Stimulated activated CD4-positive, alpha-beta T cell treated with anti-CD3 and anti-CD28 coated beads, Interleukin-15, amount 100 ng/mL, for 24 hours (primary cell): ENCODE measurements at places on chromosomes 12 and 14.

GRCh38 chr12:2169489-2169888, 116.7 kb downstream of the CACNA1C start:
- DNase-seq, result no peak

DNA sequence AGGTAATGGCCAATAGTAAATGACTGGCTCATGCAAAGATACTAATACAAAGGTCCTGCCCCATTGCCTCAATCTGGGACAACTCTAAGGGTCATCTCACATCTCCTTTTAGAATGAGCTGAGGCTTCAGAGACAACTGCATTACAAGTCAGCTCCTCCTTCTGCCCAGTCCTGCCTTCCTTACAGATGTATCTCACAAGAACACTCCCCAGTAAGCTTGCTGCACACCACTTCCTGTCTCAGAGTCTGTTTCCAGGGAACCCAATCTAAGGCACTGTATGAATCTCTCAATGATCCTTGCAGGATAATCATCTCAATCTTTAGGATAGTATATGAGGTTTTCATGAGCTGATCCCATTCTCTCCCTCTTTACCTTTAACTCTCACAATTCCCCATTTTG, 57.8 kb upstream of the ZDHHC17 start:
- DNase-seq, result no peak

- no peak for DNase-seq
Observed at GRCh38 chr12:46332260-46332659, 40.3 kb downstream of the SLC38A2 start.

- DNase-seq, result no peak
Observed at GRCh38 chr12:109139360-109139759, 23.0 kb downstream of the ACACB start.

- no peak for DNase-seq
Observed at GRCh38 chr14:94691660-94692034, 78.3 kb downstream of the GSC start.

GRCh38 chr12:13539051-13539450, 342.5 kb downstream of the EMP1 start:
- no peak for DNase-seq

DNA sequence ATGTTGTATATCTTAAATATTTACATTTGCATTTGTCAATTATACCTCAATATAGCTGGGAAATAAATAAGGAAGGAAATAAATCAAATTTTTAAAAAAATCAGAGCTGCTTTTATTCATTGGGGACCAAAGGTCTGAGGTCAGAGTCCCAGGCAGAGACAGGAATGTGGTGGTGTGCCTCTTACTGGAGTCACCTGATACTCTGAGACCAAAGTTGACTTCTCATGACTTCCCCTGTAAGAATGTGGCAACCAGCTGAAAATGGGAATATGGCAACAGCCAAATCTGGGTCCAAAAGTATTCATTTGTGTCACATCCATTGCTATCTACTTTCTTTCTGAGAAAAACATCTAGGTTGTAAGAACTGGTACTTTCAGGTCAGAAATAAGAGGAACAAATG, 496.6 kb upstream of the TMPO start:
- DNase-seq, result no peak

DNA sequence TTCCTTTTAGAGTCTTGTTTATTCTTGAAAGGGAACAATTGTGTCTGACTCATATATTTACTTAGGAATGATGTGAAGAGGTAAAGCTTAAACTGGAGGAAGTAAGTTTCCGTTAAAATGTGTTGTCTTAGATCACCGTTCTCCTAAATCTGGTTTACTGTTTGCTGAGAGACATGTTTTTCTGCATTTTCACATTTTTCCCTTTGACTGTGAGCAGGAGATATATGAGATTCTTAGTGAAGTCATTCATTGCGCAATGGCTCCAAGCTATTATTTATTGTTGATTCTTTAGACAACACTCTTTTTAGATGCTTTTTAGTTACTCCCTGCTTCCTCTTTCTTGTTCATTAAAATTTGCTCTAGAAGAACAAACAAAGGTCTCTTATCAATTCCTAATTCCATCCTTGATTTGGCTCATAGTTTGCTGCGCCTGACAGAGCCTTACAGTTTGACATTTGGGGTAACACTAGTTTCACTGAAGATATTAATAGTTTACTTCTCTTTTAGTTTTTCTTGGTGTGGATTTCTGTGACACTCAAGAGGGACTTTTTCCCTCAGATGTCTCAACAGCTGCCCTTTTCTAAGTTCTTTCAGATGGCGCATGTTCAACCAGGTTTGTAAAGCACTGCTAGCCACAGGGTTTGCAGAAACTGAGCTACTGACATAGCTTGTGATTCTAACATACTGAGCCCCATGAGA, 11.4 kb downstream of the CLECL1 start:
- DNase-seq, result no peak

DNA sequence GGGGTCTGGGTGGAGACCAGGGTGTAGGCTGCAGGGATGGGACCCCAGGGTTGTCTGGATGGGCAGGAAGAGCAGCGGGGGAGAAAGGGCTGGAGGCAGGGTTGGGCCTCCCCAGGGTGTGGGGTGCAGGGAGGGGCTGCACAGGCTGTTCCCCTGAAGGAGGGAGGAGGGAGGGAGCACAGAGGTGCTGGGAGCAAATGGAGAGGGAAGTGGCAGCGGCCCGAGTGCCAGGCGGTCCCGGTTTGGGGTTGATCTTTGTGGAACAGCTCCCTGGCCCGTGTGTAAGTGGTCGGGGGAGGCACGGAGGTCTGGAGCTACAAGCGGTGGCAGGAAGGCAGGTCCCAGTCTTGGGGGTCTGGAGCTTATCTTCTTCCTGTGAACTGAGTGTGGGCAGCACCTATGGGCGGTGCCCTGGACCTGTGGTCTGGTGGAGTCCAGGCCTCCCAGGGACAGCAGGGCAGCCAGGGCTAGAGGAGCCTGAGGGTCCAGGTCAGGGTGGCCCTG, 391.6 kb downstream of the TMEM121 start:
- no peak for DNase-seq

DNA sequence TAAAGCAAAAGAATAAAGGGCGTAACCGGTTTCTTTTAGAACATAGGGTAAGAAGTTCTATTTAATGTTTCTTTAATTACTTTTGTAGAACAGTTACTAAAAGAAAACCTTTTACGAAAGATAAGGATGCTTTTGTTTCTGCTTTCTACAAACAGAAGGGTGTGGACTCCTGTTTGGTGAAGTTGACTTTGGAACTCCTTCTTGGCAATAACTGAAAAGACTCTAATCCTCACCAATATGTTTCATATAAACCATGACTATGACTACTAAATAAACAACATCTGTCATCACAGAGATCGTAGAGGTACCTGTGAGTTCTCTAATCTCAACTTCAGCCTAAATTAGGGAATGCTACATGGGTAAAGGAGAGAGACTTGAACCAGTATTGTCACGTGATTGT, 210.8 kb upstream of the FLRT2 start:
- DNase-seq, result no peak

- peak; percentile 16 for DNase-seq
Observed at GRCh38 chr12:13941258-13942249, 39.8 kb downstream of the GRIN2B start.

DNA sequence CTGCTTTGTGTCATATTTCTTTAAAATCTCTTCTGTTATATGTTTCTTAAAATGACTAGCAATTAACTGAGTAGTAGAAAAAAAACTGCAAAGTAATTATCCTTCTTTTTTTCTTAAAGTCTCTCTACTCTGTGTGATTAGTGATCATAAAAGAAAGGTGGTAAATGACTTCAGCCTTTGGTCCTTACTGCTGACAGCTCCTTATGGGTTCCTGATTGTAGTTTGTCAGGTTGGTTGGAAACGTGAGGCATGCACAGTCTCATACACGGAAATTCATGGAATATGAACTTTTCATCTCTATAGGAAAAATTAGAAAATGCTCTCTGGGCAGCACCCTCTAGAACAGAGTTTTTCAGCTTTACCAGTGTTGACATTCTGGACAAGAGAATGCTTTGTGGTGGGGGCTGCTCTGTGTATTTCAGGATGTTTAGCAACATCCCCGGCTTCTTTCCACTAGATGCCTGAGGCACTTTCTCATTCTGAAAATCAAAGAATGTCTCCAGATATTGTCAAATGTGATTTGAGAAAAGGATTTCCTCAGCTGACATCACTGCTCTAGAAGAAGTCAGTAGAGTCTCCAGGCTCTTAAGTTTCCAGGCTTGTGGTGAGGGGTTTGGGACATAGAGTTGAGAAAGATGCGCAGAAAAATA, 121.0 kb downstream of the PIK3C2G start:
- no peak for DNase-seq

DNA sequence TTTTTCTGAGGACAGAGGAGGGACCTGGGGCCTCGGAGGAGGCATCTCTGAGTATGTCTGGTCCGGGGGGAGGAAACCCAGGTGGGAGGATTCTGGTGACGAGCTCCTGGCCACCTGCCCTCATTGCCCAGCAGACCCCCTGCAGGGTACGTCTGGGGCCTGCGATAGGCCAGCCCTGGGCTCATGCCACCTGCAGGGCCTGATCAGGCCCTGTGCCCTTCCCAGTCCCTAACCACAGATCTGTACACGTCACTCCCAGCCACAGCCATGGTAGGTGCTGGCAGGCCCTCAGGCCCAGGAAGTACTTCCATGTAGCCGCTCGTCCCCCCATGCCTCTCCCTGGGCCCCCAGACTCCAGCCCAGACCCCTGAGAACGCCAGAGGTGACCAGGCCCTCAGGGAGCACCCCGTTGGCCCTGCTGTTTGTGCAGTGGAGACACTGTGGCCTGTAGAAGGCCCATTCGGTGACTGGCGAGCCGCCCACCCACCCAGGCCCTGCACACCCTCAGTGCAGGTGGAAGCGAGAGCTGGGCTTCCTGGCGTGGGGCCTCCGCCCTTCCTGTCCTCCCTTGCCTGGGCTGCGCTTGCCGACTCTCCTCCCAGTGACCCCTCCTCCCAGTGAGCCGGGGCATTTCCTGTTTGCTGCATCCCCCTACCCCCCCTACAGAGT, 5.7 kb downstream of the INF2 start:
- DNase-seq, result peak; percentile 51

- DNase-seq, result no peak
Observed at GRCh38 chr12:121712190-121712460, 427 bp upstream of the TMEM120B start.

DNA sequence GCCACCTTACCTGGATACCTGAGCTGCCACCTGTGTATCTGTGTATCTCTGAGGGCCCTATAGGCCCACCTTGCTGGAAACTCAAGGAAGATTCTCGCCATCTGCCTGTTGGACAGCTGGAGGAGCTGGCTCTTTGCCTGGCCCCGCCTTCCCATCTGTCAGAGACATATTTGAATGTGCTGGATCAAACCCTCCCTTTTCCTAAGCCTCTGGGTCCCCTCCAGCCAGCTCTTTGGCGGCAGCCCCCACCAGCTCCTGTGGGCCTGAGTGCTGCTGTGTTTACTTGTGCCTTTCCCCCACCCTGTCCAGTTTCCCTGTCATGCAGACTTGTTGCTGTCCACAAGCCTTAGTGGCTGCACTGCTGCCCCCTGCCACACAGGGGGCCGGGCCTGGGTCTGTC, 55.9 kb upstream of the SRSF5 start:
- DNase-seq, result no peak

DNA sequence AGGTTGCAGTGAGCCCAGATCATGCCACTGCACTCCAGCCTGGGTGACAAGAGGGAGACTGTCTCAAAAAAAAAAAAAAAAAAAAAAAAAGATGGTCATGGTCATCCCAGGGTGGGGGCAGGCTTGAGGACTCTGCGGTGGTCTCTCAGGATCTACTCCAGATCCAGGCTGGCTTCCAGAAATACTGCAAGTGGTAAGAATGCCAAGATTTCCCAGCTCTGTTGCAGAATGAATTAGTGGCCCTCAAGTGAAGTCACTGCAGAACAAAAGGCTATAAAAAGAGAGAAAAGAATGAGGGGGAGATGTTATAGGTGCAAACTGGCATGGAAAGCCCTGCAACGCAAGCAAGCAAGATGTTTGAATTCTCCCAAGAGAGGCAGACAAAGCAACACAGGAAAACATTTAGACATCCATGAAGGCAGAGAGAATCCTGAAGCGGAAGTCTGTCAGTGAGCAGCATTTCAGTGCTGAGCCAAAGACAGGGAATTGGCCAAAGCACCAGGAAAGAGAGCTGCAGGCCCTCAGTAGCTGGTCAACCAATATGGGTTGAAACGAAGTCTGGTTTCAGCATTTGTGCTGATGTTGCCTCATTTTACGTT, 31.9 kb upstream of the ETFBKMT start:
- no peak for DNase-seq

DNA sequence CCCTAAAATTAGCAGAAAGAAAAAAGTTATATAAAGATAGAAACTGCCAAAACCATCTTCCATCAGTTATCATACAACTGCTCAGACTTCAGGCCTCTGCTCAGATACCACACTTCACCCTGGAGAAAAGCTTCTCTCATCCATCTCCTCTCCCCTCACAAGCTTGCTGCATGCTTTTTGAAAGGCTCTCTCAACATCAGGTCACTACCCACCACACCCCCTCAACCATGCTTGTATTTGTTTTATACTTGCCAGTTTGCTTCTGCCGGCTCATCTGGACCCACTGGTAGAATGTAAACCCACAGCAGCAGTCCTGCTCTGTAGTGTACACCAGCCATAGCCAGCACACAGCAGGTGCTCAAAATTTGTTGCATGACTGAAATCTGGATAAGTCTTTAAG, 8.8 kb downstream of the PPP1CC start:
- DNase-seq, result no peak

DNA sequence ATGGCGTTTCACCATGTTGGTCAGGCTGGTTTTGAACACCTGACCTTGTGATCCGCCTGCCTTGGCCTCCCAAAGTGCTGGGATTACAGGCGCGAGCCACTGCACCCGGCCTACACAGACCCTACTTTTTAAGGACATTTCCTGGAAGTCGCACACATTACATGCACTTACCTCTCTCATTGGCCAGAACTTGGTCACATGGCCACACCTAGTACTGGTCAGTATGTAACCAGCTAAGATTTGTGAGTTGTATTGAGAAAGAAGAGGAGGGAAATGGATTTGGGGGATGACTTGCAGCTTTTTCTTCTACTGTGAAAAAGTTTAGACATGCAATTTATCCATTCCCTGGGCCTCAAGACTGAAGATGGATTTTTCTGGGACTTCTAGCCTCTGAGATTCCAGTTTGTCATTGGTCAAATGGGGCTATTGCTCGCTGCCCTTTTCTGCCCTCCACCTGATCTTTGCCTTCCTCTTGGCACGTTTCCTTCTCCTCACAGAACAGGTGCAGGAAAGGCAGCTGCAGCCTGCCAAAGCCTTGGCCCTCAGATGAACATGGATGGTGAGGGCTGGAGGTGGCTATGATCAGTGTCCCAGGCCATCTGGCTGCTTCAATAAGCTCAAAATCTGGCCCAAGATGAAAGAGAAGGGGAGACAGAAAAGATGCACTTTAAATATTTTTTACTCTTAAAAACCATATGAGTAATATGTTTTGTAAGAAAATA, 7.1 kb upstream of the ZDHHC22 start:
- DNase-seq, result no peak
